Ecto neural progenitor cell (in vitro differentiated cells): ENCODE measurements at places on chromosomes 13 and 19.

- peak; percentile 84 for DNase-seq
Measured at GRCh38 chr13:111344471-111345191, 24.2 kb downstream of the TEX29 start.

DNA sequence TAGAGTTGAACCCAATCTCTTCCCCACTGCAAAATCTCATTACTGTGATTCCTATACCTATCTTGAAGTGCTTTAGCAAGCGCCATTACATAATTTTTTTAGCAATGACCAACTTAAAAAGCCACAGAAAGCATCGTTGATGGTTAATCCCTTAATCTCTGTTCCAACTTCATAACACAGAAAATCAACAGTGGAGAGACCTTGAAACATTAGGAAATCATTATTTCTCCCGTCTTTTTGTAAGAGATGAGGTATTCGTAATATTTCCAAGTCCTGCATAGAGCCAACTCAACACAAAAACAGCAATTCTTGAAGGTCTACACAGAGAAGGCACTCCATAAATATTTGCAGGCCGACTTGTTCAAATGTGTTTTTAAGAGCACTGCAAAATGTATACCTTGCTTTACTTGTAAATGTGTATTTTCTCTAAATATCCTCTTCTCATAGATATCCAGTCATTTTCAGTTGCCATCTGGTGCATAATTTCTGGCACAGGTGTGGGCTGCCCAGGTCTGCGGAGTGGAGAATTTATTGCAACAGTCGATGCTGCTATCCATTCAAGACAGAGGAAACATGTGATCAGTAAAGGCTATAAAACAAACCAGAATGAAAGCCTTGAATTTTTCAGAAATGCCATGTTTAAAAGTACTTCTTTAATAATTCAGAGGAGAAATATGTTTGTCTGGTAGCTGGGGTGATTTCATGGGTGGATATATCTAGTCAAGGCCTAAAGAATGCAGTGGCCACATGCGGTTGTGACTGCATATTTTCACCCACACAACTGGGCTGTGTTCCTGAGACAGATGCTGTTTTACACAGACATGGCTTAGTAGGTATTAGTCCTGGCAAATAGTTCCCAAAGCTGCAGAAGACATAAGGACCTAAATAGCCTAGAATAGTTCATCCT is 234.3 kb upstream of the STARD13 start:
- no peak for DNase-seq

DNA sequence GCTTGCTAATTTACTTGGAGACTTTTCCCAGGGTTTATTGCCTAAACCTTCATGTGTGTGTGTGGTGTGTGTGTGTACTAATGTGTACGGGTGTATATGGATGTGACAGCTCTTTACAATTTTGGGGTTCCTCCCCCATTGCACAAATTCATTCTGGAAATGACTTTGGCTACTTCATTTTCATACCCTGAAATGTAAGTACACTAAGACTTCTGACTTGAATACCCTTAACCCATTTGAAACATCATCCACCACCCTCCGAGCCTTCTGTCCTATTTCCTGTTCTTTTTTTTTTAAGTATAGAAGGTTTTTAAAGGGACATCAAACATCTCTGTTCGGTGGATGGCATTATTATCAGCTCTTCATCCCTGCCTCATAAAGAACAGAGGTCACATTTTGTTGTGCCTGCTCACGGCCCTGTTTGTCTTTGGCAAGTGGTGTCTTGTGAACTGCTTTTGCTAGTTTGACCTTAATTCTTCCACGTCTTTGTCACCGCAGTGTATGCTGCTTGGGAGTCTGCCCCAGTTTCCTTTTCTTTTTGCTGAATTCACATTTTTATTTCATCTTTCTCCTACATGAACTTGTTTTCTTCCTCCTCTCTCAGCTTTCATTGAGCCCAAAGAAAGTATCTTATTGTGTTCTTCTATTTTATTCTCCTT is 228.3 kb downstream of the FOXO1 start:
- DNase-seq = no peak

DNA sequence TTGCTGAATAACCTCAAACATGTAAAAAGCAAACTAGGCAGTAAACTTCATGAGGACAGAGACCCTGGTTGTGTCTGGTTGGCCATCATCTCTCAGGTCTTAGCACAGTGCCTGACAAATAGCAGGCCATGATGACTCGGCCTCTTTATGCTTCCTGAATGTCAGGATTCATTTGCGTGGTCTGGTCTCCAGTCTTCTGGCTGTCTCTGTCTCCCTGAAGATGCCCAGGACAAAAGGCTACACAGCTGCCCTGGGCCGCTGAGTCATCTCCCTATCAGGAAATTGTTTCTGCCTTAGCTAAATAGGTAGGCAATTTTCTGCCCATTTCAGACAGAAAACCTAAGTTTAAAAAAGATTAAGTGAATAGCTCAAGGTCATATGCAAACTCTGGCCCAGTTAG is 84.1 kb upstream of the FNDC3A start:
- no peak for DNase-seq

DNA sequence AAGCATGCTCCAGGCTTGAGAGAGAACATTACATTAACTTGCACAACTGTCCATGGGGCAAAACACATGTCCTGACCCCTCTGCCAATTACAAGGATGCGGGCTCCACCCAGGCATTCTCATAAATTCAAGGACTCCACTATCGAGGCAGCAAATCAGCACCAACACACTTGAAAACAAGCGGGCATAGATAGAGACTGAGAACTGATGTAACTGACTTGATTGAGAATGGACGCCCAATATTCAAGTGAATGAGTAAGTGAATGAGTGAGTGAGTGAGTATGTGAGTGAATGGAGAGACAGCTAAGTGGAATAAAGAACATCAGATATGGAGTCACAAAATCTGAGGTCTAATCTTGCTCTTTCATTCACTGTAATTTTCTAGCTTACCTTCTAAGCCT is 75.0 kb upstream of the VSTM2B start:
- DNase-seq = peak; percentile 5

DNA sequence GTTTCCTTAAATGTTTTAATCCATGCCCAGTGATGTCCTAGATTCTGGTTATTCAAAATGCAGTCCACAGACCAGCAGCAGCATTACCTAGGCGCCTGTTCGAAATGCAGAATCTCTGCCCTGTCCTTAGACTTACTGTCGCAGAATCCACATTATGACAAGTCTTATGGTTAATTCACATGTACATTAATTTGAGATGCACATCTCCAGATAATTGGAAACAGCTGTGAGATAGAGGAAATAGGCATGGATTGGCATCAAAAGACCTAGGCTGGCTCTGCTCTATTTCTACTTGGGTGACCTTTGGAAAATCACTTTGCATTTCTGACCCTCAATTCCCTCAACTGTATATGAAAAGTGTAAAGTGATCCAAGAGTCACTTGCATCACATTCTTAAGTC is 700.7 kb downstream of the DIAPH3 start:
- no peak for DNase-seq

- no peak for DNase-seq
Measured at GRCh38 chr13:41709511-41709910, 251.4 kb downstream of the VWA8 start.

DNA sequence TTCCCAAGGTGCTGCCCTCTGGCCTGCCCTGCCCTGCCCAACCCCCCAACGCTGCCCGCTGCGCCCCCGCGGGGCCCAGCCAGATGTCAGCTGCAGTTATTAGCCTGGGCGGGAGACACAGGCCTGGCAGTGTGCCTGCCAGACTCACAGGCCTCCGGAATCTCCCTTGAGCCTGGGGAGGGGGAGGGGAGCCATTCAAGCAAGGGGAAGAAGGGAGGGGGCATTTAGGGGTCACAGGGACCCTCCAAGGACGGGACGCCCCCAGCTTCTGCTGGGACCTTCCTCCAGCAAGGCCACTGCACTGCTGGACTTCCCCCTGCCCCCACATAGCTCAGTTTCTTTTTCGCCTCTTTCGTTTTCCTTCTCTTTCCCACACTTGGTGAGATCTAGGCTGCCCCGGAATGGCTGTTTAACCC is 2.6 kb upstream of the JUNB start:
- DNase-seq = peak; percentile 77

GRCh38 chr19:18484992-18485391 is 36.9 kb downstream of the ELL start:
- DNase-seq = no peak

DNA sequence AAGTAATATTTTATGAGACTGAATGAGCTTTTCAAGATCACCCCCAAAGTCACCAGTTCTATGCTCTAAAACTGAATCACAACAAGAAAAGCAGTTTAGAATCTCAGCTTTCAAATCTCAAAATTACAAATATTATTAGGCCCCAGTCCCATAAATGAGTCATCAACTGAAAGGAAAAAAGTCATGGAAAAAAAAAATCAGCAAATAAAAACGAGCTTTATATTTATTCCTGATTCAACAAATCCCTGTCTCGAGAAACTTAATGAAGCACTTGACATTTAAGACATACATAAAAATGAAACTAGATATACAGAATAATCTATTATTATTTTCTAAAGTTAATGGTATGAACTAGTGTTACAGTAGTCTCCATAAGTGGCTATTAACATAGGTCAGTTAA is 203.0 kb downstream of the DIAPH3 start:
- DNase-seq = no peak

DNA sequence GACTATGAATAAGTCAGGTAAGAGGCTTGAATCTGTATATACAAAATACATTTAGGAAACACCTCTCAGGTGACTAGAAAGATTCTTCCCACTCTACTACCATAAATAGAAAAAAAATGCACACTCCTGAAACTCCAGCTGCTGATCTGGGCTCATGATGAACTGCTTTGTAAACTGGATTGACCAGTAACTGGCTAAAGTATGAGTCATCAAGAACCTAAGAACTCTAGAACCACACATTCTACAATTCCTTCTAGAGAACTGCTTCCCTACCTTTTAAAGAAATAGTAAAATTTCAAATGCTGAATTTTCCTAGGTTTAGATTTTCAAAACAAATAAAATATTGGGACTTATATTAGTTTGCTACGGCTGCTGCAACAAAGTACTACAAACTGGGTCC is 55.2 kb downstream of the ELF1 start:
- no peak for DNase-seq

GRCh38 chr19:5880604-5881078 is 10.3 kb upstream of the FUT5 start:
- peak; percentile 42 for DNase-seq

- DNase-seq = no peak
Measured at GRCh38 chr19:39167461-39168257, 29.1 kb upstream of the NCCRP1 start.

DNA sequence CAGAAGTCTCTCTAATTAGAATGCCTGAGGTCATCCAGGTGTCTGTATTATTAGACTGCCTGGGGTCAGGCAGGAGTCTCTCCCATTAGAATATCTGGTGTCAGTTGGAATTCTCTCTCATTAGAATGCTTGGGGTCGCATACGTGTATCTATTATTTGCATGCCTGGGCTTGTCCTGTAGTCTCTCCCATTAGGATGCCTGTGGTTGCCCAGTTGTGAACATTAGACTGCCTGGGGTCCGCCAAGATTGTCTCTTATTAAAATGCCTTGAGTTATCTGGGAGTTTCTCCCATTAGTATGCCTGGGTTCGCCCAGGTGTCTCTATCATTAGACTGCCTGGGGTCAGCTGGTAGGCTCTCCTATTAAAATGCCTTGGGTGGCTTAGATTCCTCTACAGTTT is 1494.7 kb downstream of the UQCRFS1 start:
- DNase-seq = no peak

GRCh38 chr13:101763191-101763590 is 310.7 kb downstream of the ITGBL1 start:
- DNase-seq = no peak

GRCh38 chr13:80979035-80979641 is 638.2 kb upstream of the SPRY2 start:
- DNase-seq = no peak

DNA sequence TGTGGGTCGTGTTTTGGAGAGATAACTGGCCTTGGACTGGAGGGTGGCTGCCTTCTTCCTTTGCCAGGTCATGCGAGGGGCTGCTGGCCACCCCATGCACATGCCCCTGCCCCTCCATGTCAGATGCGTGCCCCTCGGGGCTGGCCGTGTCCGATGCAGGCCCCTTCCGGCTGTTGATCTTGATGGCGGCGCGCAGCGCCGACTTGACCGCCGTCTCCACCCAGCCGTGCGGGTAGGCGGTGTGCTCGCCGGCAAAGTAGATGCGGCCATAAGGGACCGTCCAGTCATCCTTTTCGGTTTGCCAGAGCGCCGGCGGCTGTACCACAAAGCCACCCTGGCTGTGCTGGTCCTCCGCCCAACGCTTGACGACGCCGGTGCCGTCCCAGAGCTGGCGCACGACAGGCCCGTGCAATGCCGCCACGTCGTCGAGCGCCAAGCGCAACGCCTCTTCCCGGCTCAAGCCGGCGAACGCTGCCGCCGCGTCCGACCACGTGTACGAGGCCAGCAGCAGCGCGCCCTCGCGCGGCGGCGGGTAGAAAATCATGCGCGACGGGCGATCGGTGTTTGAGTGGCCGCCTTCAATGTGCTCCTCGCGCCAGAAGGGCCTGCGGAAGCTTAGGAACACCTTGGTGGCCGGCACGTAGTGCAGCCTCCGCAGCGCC is 6.9 kb downstream of the IL4I1 start:
- peak; percentile 84 for DNase-seq

DNA sequence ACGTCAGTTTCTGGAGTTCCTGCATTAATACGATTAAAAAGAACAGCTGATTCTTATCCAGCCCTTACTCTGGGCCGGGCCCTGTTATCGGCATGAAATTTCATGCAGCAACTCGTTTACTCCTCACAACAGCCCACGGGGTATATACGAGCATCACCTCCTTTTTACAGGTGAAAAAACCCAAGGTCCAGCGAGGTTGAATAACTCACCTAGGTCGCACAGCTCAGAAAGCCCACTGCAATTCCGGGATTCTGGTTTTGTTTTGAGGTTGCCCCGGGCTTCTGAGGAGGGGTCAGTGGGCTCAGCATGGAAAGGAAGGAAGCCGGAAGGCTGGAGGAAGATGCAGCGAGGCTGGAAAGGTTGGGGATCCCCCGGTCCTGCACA is 577 bp upstream of the ACP7 start:
- no peak for DNase-seq

GRCh38 chr13:62418872-62419271 is 1003.2 kb upstream of the PCDH20 start:
- DNase-seq = no peak

DNA sequence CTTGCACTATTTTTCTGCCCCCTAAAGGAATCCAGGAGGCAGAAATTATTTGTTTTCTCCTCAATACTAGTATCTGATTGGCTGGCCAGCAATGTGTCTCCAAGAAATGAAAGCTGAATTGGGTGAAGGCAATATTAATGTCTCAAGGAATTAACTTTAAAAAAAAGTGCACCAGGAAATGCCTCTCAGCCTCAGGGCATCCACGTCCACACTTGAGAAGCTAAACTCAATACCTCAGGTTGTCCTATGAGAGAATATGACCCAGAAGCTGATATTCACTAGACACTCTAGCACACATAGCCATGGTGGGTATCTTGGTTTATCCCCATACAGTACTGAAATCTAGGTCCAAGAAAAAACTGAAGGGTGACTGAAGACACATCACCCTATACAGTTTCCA is 2.1 kb downstream of the ZNF91 start:
- DNase-seq = no peak

DNA sequence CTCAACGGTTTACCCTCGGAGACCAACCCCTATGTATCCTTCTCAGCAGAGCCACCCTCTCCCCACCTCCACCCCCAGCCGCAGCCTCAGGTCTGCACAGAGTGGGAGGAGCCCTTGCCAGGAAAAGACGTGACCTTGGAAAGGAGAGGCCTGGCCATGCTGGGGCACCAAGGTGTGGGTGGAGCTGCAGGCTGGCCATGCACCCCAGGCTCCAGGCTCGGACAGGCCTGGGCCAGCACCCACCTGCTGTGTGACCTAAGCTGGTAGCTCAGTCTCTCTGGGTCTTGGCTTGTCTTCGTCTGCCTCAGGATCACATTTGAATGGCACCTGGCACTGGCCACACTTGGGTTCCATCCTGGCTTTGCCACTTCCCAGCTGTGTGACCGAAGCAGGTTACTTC is 29.5 kb downstream of the CCDC8 start:
- peak; percentile 23 for DNase-seq

- DNase-seq = no peak
Measured at GRCh38 chr19:4452230-4452990, 5.2 kb downstream of the UBXN6 start.
